ENCODE measurements at places on chromosomes 3 and 15.

DNA sequence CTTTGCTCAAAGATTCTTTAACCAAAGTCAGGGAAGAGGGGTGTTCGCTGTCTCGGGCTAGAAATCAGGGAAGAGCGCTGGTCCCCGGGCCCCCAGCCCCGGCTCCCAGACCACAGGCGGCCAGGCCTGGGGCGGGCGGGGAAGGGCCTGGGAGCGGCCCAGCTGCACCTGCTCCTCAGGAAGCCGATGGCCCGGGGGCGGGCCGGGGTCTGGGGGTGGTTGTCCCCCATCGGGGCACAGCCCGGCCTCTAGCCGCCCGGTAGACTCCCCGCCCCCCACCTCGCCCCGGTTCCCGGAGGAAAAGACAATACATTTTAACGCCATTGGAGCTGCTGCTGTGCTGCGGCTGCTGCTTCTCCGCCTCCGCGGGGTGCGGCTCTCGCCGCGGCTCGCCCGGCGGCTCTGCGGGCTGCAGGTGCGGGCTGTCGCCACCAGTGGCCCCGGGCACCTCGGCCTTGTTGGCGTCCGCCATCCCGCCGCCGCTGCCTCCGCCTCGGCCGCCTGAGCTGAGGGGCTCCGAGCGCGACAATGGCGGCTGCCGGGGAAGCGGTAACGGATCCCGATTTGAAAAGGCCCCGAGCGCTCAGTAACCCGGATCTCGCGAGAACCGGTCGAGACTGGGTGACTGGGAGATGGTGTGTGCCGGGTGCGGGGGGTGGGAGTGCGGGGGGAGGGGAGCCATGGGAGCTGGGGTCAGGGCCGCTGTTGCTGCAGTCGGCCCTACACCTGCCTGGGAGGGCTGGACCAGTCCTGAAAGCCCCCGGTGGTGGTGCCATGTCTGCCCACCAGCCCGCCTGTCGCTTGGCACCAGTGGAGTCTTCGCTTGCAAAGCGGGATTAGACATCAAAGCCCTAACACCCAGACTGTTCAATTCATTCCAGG is at the start of gene MYEF2:
Gene MYEF2, minus strand, starts transcription at position 530 of the 882 bp plus-strand sequence. Its CDS starts 58 bp downstream, at position 472.
- DNase-seq: peak; percentile 64

DNA sequence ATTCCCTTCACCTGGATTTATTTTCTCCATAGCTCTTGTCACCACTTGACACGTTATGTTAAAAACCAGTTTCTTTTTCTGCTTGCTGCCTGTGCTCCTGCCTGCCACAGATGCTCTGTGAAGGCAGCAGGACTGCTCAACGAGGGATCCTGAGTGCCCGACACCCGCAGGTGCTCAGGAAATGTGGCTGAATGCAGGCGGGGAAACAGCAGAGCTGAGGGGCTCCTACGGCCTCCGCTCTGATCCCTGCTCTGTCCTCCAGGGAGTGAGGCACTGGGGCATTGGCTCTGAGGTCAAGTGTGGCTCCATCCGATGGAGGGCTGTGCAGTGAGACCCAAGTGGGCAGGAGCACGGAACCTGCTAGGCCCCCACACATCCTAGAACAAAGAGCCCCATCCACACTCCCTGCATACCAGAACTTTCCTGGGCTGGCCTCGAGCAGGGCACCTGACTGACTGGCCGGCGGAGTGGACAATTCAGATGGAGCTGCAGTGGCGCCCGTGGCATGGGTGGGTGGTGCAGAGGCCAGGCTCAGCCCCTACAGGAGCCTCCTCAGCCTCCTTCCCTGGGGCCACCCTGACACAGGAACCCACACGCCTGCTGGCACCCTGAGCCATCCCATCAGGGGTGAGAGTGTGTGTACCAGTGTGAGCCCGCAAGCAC is 27.9 kb downstream of the IQSEC1 start:
- DNase-seq: no peak

DNA sequence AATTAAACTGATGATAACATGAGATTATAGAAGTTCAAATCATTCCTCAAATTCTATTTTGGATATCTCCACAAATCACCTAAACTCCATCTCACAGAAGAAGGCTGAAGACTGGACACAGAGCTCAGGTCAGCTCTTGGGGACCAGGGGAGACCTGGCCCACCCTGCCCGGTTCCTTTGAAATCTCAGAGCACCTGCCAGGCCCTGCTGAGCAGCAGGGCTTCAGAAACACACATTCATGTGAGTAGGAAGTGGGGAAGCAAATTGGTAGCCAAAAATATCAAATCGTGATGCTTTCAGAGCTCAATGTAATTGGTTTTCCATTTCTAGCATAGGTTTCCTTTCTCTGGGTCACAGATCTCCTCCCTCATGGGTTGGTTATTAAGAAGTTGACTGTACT is 76.2 kb downstream of the OCA2 start:
- DNase-seq: no peak

- DNase-seq: no peak
Observed at GRCh38 chr15:80489030-80489594, 84.9 kb downstream of the ARNT2 start.

DNA sequence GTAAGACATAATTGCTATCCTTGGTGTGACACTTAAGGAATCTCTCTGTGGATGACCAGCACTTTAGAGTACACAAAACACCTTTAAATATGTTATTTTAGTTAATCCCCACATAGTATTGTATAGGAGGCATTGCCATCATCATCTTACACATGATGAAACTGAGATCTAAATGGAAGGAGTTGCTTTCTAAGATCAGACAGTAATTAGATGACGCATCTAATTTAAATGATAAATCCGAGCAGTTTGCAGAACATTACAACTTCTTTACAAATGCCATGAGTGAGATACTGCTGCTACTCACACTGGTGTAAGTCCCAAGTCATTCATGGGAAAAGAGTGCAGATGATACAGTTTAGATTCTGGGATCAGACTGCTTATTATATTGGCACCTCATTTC is 431.9 kb downstream of the MFSD1 start:
- no peak for DNase-seq

GRCh38 chr3:147773116-147773630 is 364.0 kb downstream of the ZIC1 start:
- no peak for DNase-seq

GRCh38 chr15:92812271-92812670 is 87.9 kb upstream of the CHD2 start:
- DNase-seq: no peak

GRCh38 chr3:98450372-98450771 is 12.6 kb upstream of the OR5K1 start:
- DNase-seq: no peak

GRCh38 chr3:69803681-69804270 is 64.5 kb downstream of the MITF start:
- DNase-seq: no peak

DNA sequence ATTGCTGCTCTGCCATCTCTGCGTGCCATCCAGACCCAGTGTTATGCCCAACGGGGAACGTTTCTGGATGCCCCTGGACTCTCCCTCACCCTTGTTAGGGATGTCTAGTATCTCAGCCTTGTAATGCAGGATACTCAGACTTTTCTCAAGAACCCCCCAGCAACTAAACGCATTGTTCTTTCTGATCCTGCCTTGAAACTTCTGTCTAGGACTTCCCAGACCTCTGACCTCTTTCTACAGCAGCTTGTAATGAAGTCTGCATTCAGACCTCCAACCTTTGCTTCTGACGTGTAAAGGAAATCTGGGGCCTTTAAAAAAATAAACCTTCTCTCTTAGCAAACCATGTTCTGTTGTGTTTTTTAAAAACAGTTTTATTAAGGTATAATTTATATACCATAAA is 139.5 kb downstream of the KCNAB1 start:
- no peak for DNase-seq

DNA sequence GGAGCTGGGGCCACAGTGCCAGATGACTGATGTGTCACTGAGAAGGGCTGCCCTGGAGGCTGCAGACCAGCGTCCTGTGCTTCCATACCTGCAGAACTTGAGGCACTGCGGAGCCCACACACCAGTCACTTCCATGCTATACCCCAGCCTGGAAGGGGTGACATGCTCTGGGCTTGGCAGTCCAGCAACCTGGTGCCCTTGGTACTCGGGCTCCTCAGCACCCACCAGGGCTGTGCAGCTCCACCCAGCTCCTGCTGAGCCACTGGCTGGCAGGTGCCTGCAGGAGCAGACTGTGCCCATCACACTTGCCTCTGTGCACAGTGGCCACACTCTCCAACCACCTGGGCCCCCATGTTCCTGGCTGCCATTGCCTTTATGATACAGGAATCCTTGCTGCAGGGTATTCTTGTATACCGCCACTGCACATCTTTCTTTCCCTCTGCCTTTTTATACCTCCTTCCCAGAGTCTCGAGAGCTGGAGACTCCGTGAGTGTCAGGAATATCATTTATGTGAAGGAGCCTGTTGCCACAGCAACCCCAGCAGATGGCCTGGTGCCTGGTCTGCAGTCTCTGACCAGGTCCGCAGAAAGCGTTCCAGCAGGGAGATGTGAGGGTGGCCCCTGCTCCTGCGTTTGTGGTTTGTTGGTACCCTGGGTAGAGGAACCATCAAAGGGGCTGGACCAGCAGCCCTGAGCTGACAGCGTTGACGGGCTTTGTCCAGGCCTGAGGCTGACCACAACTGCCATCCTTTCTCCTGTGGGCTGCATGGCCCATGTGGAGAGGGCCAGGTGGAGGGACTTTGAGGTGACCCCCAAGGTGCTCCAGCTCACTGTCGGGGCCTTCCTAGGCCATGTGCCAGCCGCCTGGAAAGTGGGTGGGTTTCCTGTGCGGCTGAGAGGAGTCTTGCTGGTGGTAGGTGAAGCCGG is 93.4 kb upstream of the PLXNA1 start:
- DNase-seq: no peak

GRCh38 chr3:37072892-37073291 is 79.6 kb downstream of the MLH1 start:
- DNase-seq: no peak

GRCh38 chr3:43632269-43632733 is 10.5 kb upstream of the ANO10 start:
- DNase-seq: no peak

GRCh38 chr3:129758306-129758705 is 135.2 kb downstream of the TMCC1 start:
- no peak for DNase-seq

DNA sequence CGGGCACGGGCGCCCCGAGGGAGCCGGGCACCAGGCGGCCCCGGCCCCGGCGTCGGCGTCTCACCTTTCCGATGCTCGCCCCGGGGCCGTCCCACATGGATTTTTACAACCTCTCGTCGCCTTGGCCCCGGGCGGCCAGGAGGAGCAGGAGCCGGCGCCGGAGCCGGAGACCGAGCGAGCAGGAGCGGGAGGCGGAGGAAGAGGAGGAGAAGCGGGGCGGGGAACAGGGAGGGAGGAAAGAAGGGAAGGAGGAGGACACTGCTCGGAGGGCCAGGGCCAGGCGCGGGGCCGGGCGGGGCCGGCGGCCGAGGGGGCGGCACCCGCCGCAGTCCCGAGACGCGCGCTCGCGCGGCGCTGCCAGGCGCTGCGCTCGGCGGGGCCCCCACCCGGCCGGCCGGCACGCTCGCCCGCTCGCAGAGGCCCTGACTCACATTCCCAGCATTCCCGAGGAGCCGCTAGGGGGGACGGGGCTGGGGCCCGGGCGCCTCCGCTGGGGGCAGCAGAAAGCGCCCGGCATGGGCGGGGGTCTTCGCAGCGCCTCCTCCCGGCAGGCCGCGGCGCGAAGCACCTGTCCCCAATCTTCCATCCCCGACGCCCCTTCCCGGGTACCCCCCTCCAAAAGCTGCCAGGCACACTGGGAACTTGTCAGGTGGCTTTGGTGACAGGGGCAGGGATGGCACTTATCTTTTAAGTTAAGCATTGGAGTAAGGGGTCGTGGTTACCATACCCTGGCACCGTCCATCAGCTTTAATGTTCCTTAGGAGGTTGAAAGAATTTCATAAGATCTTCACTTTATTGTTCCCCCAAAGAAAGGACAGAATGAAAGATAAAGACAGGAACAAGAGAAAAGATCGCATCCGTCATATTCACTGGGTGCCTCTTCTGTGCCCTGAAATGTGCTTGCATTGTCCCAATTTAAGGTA is at the start of gene ERC2:
Gene ERC2, minus strand, starts transcription at position 284 of the 923 bp plus-strand sequence.
- no peak for DNase-seq

DNA sequence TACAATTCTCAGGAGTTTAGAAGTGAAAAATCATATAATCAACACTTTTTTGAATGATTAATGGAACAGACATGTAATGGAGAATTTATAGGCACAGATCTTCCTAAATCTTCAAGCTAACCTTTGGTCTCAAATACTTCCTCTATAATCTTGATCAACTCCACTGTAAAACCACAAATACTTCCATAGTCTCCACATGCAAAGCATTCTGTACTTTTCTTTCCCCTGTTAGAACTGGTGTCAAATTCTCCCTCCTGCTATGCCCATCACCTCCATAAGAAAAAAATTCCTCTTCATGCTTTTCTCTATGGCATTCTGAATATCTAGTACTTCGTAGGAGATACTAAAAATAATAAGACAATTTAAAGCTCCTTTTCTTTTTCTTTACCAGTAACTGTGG is 214.3 kb downstream of the ADAMTS9 start:
- DNase-seq: no peak

DNA sequence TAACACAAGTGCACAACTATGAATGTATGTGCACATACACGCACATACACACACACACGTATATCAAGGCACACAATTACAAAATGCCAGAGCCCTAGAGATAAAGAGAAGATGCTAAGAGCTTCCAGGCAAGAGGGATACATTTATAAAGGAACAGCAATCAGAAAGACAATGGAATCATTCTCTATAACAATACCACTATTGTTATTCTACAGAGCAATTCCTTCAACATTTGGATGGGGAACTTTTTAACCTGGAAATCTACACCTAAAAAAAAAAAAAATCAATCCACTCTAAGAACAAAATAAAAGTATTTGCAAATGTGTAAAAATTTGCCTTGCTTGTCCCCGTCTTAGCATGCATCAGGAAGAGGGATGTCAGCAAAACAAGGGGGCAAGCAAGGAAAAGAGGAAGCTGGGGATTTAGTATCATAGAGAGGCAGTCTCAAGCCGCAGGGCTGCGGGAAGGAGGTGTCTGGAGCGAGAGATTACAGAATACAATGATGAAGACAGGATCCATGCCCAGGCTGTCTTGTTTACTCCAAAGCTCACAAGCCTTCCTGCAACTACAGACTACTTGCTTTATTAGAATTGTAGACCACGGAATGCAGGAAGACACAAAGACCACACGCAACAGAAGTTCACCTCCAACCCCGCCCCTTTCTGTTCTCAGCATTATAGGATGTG is 220.2 kb downstream of the NTRK3 start:
- DNase-seq: no peak

DNA sequence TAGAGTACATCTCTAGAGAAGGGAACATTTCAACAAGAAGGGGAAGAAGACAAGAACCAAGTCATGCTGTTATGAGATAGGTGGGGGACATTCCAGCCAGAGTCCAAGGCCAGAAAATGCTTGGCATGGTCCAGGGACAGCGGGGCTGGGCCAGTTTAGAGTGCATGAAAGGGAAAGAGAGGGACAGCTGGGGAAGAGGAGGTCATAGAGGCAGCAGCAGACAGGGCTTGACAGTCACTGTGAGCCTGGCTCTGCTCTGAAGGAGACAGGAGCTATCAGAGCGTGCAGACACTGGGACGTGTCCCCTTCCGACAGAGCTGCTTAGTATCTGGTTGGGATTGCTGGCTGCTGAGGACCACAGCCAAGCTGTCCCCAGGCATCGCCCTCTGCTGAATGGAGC is 35.7 kb upstream of the PRR20G start:
- no peak for DNase-seq

Measured in CD4-positive, alpha-beta memory T cell (primary cell).